ENCODE measurements at places on chromosomes 5 and 9.

- DNase-seq: no peak
Observed at GRCh38 chr9:127751269-127752054, 16.4 kb upstream of the TOR2A start.

DNA sequence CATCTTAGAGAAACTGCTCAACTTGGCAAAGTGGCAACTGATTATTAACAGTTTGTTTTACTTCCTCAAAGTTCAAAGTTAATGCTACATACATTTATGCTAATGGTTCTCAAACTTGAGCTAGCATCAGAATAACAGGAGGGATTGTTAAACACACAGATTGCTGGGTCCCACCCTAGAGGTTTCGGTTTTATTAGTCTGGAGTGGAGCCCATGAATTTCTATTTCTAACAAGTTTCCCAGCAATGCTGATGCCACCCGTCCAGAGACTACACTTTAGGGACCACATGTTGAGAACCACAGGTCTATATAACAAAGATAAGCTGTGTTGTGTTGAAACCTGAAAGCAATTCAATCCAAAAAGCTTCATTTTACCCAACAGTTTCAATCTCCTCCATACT is 95.3 kb downstream of the FBXW11 start:
- no peak for DNase-seq

GRCh38 chr9:3467593-3468219 is 58.1 kb downstream of the RFX3 start:
- DNase-seq: peak; percentile 62

GRCh38 chr5:337563-338130 is 16.1 kb downstream of the AHRR start:
- DNase-seq: no peak

GRCh38 chr5:107290780-107291398 is 379.8 kb downstream of the EFNA5 start:
- DNase-seq: no peak

DNA sequence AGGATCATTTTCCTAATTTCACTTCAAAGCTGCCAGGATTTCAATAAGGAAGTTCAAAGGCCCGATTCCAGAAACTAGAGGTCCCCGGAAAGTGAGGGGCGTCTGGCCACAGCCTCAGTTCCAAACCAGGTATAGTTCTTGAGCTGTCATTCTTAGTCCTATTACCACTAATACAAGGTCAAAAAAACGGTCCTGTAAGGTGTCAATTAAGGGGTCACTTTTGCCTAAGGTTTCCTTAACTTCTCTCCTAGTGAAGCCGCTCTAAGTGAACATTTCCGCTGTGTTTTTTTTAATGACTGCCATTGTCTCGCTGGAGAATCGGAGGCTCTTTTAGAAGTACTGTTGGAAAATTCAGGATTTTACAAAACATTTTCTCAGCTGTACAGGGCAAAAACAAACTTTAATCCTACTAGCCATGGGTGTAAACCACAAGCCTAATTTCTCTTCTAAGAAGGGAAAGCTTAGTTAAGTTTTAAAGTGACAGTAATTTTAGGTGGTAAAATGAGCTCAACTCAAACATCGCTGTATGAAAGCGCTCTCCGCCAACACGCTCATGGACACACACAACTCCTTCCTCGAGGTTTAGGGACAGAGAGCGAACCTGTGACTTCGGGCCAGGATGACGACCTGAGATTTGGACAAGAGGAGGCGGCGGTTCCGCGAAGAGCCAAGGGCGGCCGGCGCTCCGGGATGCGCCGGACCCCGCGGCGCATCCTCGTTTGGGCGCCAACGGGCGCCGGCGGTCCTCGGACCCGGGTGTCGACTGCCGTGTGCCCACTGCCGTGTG is 76.7 kb upstream of the IFNE start:
- no peak for DNase-seq

DNA sequence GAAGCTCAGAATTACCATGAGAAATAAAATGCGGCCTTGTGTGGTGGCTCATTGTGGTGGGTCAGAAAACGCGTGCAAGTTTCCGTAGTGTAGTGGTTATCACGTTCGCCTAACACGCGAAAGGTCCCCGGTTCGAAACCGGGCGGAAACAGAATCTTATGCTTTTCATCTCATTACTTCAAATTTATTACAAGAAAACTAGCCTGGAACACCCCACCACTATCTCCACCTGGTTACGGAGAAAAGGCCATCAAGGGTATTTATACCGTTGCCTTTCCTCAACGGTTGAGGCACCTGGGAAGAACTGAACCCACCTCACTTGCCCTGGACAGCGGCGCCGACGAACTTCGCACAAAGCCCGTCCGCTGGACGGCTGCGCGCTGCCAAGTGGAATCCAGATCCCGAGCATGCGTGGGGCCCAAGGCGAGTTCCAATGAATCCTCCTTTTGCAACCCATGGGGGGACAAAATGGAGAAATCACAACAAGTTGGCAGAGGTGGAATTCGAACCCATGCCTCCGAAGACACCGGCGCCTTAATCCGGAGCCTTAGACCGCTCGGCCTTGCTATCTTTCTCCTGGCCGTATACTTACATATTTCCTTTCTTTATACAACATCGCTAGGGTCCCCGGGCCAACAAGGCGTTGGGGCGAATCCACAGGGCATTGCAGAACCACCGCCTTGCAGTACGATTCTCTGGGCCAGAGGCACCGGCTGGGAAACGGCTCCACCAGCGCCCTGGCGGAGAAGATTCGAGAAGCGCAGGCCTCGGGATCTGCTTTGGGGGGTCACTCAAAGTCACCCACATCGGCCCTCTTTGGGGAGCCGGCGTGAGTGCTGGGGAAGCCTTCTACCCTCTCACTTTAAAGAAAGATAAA is 16.9 kb downstream of the OR2V2 start:
- DNase-seq: no peak

GRCh38 chr5:32445287-32445758 is 783 bp upstream of the ZFR start:
- DNase-seq: no peak

DNA sequence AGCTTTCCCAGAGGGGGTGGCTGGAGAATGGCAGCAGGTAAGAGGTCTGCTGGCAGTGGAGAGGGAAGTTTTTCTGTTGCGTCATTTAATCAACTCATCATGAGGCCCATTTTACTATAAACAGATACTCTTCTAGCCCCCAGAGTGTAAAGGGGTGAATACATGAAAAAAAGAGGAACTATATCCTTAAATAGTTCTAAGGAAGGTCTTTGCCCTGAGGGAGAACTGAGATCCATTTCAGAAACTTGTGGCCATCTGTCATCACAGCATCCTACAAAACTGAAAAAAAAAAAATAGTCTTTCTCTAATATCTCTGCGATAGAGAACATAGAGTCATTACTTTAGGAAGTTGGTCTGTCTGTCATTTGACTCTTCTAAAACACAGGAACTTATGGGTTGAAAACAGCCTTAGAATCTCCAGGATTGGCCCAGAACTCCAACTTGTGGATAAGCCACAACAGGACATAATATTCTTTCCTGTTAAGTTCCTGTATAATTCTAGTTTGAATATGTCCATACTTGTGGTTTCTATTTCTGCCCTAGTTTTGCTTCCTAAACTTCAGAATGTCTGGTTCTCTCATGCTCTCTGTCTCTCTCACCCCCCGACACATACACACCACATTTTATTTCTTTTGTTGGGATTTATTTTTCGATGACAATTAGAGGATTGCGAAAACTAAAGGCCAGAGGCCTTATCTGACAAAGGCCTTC is 238.5 kb upstream of the PIK3R1 start:
- DNase-seq: no peak

- DNase-seq: no peak
Observed at GRCh38 chr9:127680226-127680625, 26.6 kb upstream of the CFAP157 start.

GRCh38 chr9:20980832-20981455 is 50.5 kb downstream of the HACD4 start:
- DNase-seq: no peak

DNA sequence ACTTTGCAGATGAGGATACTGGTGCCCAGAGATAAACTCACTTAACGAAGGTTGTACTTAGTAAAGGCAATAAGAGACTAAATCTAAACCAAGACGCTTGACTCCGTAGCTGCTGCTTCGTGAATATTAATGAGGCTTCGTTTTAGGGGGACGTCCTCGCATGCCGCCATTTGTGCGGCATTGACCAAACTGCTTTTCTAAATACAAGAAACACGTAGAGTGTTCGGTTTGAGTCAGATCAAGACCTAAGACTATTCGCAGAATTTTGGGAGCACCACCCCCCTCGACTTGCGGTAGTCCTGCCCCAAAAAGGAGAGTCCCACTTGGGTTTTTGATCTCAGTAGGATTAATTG is 1.1 kb downstream of the NPM1 start:
- DNase-seq: no peak

DNA sequence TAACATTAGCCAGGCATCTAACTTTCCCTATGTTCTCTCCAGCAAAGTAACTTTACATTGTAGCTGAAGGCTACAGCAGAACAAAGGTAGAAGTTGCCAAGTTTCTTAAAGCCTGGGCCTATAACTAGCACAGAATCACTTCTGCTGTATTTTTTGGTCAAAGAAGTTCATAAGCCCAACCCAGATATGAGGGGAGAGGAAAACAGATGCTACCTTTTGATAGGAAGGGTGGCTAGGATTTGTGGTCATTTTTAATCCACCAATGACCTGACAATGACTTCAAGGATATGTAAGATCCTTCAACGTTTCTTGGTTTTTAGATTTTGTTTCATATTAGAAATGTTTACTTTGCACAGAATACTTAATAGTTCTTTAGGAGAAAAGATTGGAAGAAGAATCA is 64.2 kb upstream of the RANBP3L start:
- DNase-seq: no peak

DNA sequence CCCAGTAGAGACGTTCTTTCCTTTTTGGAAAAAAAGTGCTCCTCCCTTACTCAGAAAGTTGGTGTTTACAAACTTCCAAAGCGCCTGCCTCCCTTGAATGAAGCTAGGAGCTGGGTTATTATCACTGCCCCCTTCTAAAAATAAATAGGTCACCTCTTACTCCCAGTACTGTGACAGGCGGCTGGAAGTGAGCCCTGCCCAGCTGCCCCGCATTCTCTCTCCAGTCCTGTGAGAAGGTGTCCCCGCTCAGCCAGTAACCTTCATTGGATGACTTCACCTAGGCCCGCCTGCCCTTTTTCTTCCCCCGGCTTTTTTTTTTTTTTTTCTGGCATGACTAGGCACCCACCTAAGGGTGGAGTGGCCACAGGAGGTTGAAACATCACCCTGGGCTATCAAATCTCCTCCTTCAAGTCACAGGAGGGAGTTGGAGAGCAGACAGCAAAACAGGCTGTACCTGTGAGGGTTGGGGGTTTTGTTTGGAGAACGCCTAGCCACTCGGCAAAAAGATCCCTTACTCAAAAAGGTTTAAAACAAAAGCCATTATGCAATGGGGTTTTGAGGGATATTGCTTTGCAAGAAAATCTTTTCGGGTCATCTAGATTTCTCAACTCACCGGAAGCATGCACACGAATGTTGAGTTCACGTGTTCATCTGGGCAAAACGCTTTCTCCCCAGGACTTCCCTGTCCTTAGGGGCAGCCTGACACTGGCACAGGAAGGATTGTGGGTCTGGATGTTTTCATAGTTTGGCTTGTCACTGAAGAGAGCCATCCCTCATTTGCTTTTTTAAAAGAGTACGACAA is 43.3 kb upstream of the ZNF622 start:
- no peak for DNase-seq

- DNase-seq: no peak
Observed at GRCh38 chr5:19261879-19262278, 726.1 kb downstream of the CDH18 start.

DNA sequence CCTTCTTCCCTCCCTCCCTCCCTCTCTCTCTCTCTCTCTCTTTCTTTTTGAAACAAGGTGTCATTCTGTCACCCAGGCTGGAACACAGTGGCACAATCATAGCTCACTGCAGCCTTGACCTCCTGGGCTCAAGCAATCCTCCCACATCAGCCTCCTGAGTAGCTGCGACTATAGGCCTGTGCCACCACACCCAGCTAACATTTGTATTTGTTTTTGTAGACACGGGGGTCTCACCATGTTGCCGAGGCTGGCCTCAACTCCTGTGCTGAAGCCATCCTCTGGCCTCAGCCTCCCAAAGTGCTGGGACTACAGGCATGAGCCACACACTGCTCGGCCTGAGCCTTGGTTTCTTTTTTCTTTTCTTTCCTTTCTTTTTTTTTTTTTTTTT is 45.8 kb downstream of the PLPP7 start:
- no peak for DNase-seq
